NCI-H510A (cell line): ENCODE measurements at places on chromosomes 6 and 20.
A peak's percentile ranks its signal among the peaks of the same experiment; 100 is the strongest.

- no peak for DNase-seq
These were observed 128.4 kb downstream of the SYCP2 start for GRCh38 chr20:59804871-59805665.

- no peak for DNase-seq
These were observed 45.1 kb downstream of the MAPK14 start for GRCh38 chr6:36072681-36073080.

DNA sequence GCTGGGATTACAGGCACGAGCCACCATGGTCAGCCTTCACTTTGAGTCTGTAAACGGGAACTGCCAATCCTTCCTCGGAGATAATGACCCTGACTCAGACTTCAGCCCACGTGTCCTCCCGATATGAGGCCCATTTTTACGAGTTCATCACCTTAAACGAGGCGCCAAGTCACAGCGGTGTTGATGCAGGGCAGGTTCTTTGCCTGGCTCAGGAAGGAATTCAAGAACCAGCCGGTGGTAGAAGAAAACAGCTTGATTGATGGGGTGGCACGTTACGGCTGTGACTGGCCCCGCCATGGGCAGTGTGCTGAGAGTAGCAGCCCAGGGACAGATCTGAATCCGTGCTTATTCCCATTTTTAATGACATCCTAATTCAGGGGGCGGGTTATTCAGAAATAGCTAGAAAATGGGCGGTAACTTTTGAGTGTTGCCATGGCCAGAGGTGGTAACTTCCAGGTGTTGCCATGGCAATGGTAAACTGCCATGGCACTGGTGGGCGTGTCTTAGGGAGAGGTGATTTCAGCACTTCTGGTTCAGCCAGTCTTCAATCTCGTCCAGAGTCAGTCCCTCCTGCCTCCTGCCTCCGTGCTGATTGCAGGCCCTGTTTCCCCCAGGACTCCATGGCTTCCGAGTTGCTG is 9.1 kb upstream of the MAP1LC3A start:
- DNase-seq, result peak; percentile 80

DNA sequence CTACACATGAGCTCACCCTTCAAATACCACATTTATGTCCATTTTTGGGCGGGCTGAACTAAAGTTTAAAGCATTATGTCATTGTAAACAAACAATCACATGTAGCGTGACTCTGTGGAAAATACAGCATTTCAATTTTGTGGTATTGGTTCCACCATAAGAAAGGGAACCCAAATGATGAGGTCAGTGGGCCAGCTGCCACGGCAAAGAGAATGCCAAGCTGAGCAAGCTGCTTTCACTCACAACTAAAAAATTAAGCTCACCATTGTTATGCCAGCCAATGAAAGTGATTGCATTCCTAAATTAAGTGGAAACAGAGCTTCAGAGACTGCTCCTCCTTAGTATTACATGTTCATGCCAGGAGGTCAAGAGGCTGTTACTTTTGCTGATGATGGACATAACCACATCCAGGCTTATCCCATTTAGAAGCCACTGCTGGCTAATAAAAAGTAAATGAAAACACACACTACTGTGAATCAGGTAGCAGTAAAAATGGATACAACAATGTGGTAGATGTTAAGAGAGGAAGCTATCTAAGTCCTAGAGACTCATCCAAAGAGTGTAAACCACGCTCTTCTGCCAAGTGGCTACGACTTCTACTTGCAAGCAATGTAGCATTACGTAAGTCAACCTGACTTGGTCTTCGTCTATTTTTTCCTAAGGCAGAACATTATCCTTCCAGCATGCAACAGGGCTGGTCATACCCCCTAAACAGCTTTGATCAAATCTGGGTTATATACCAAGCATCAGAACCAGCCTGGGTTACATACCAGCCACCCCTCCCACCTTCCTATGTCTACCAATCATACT is 164.8 kb downstream of the BACH2 start:
- no peak for DNase-seq

- no peak for DNase-seq
These were observed 1.2 kb downstream of the MAK start for GRCh38 chr6:10837009-10837621.

DNA sequence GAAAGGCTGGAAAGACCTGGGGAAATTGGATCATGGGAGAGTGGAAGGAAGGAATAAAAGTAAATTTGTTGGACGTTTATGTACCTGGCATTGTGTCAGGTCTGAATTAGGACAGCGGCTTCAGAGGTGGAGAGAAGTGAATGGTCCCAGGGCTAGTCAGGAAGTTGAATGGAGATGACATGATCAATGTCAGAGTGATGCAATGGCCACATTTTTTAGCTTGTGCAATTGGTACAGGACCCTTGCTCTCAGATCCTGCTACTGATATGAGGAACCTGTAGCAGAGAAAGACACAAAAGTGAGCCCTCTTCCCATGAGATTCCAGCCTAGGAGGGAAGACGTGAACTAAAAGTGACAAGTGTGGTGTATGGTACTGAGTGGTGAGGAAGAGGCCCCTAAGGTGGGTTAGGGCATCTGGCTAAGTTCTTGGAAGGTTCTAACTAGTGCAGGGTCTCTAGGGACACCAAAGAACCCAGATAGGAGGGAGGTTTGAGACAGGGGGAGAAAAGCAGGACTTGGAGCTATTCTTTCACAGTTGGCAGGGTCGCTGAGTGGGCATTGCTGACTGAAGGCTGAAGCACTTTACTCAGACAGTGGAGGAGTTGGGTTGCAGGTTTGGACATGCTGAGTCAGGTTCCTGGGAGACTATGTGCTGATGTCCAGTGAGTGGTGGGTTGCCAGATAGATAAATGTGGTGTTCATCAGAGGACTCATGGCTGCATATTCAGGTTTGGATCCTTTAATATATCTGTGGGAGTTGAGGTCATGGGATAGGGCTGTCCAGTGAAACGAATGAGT is 266.1 kb upstream of the RNF24 start:
- DNase-seq, result no peak

GRCh38 chr20:17315407-17316231 is 88.8 kb downstream of the PCSK2 start:
- DNase-seq, result no peak

DNA sequence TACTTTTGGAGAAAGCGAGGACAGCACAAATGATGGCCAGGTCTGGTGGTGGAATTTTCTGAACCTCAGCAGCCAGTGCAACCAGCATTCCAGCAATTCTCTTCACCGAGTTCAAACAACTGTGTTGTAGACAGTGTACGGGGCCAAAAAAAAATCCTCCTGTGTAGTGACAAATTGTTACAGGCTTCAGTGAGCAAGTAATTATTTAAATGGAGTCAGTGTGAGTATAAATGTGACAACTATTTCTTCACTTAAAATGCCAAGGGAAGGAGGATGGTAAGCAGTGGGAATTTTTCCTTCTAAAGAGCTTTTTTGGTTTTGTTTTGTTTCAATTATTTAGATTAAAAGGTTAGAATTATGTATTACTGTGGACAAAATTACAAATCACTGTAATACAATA is 154.1 kb downstream of the TMEM242 start:
- no peak for DNase-seq

DNA sequence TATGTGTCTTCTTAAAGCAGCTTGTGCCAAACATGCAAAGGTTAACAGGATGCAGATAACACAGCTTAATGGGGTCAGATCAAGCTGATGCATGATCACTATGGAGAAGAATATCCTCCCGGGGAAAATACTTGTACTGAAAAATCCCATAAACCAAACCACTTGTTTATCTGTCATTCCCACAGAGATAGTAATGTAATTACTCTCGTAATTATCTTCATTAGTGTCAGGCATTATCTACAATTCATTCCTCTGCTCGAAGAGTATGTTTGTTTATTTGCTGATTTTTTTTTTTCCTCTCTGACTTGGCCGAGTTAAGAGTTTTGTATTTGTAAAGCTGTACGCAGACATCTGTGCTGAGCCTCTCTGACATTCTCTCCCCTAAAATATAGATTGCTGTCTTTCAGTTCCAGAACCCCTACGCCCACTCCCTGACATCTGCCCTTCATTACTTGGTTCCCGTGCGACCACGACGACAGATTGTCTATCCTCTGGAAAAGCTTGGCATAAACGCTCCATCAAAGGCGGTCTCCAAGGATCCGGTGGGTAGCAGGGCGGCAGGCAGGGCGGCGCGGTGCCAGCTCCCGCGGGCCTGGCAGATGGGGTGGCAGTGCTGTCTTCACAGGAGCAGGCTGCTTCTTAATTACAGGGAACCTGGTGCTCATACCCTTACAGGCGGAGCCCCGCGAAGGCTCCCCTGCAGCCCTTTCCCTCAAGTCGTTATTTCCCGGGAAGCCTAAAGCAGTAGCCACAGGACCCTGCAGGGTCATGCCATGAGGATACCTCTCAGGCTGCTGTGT is 147.2 kb downstream of the CFAP61 start:
- no peak for DNase-seq

DNA sequence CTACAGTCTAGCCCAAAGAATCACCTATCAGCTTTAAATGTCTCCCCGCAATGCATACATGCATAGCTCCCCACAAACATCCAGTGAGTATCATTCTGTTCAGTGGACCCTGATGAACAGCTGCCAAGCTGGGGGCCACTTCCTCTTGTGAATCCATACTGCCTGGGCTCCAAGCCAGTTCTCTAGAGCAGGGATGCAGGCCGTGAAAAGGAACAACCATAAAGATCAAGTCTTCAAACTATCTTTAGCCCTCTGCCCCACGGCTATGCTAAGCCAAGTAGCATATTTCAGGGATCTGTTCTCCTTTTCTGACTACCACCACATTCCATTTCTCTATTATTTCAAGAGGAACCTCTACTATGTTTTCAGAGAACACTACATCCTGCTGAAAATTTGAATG is 191.7 kb upstream of the BTBD3 start:
- no peak for DNase-seq

- no peak for DNase-seq
These were observed 14.6 kb downstream of the DEF6 start for GRCh38 chr6:35312076-35312800.

GRCh38 chr20:9214685-9215084 is 145.8 kb downstream of the PLCB4 start:
- no peak for DNase-seq

GRCh38 chr6:64895945-64896344 is 811.1 kb downstream of the EYS start:
- no peak for DNase-seq

DNA sequence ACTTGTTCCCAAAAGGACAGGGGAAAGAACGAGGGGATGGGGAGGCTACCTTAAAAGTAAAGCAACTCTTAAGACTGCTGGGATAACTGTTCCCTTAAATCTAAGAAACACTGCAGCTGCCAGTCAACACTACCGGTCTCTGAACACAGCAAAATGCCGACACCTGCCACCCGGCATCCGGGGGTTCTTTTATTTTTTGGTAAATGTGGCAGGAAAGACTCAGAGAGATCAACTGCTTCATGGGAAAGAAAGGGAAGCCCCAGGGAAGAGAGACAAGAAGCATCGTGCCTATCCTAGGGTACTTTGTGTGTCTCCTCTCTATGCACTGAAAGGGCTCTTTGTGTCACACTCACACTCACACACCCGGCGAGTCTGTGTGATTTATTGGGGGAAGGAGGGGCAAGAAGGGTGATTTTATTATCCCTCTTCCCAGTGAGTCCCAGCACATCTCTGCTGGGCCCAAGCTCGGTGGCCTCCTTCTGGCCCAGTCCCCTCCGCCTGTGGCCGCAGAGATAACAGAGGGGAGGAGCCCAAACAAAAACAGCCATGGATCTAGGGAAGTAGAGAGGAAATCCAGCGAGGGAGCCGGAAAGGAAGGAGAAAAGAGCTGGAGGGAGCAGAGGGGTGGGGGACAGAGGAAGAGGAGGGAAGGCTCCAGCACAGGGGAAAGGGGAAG is 1.4 kb downstream of the FYN start:
- DNase-seq, result no peak

GRCh38 chr6:75347898-75348610 is 63.5 kb upstream of the TMEM30A start:
- no peak for DNase-seq

DNA sequence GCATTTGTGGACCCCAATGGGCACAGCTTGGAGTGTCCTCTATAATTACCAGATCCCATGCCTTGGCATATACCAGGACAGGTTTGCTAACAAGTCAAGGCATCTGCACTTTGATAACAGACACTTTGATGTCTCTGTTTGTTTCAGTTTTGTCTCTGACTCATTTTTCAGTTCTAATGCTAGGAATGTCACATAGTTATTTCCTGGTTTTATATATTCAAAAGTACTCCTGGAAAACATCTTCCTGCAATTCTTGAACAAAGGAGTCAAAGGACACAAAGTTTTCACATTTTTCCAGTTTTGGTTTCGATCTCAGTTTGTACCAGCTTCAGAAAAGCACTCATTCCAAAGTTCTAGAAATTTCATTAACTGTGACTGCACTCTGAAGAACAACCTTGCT is 188.1 kb downstream of the FOXC1 start:
- DNase-seq, result no peak

DNA sequence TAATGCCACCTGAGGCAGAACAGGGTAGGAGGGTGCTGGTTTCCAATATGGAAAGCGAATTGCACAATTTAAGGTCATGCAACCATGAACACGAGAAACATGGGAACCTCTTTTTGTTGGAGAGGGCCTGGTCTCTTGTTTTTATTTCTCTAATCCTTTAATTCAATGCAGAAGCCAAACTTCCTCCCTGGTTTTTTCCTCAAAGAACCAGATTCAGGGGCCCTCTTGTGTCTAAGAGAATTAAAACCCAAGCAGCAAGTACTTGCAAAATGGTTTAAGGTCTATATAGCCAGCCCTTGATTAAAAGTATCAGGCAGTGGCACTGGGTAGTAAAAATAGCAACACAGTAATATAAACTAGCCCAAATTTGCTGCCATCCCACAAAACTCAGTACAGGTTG is 19.5 kb downstream of the GSTA4 start:
- DNase-seq, result no peak

DNA sequence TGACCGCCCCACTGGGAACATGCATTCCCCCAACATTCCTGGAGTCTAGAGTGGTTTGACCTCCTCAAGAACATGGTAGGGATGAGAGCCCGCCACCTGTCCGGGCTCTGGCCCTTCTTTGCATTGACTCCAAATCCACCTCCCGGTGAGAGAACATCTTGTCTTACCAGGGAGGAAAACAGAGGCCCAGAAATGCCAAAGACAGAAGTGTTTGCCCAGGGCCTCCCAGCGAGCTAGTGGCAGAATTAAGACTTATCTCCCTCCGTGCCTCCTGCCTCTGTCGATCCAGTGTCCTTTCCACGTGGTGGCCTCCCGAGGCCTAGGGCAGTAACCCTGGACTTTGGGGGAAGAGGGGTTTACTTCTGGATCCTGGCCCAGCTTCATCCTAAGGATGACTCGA is 134.8 kb downstream of the JPH2 start:
- no peak for DNase-seq

- no peak for DNase-seq
These were observed 6.4 kb downstream of the CEP43 start for GRCh38 chr6:167005350-167006159.

- DNase-seq, result no peak
These were observed 163.9 kb upstream of the STXBP5 start for GRCh38 chr6:147040121-147040910.

- DNase-seq, result no peak
These were observed 122.6 kb upstream of the MCHR2 start for GRCh38 chr6:100116411-100117194.

GRCh38 chr20:63100174-63100925 is 93.6 kb upstream of the BHLHE23 start:
- no peak for DNase-seq

- no peak for DNase-seq
These were observed 175.0 kb upstream of the PRDM1 start for GRCh38 chr6:105911106-105911629.
